Thymus (tissue), 14 donors: ENCODE measurements at places on chromosomes 3 and 15. TPM values are rescaled to one million over a fixed set of nuclear protein-coding genes. Genes with fewer than 3 reads are reported as not detected.

GRCh38 chr3:143896486-143896885 is 48.2 kb upstream of the SLC9A9 start:
- DNase-seq, result no peak
- H3K4me1 ChIP-seq, result peaks cover 3% of the 10 kb centered on the region
- H3K27me3 ChIP-seq, result no peaks in the 10 kb centered on the region
- no peaks in the 10 kb centered on the region for H3K36me3 ChIP-seq
- no peak overlapping the region for H3K27ac ChIP-seq

- no peaks in the 10 kb centered on the region for H3K36me3 ChIP-seq
- H3K27me3 ChIP-seq, result no peaks in the 10 kb centered on the region
- H3K27ac ChIP-seq, result no peak overlapping the region
- no peaks in the 10 kb centered on the region for H3K4me1 ChIP-seq
- DNase-seq, result no peak
Measured at GRCh38 chr3:65778968-65779367, 259.8 kb downstream of the MAGI1 start.

DNA sequence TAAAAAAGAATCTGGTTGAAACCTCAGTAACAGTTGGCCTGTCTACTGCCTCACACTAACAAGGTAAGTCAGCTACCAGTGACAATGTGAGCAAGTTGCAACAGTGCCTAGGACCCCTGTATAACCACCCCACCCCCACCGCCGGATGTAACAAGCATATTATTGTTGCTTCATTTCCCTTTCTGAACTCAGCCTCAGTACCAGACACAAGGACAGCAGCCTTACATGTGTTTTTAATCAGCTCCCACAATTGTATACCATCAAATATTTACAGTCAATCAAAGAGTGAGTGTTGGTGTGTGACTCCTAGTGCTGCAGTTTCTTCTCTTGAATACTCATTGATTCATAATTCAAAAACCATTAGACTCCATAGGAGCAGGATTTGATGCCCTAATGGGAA is 96.4 kb downstream of the PYDC2 start:
- DNase-seq, result no peak
- no peaks in the 10 kb centered on the region for H3K4me1 ChIP-seq
- H3K4me3 ChIP-seq, result no peak overlapping the region
- no peaks in the 10 kb centered on the region for H3K27me3 ChIP-seq
- H3K27ac ChIP-seq, result no peak overlapping the region
- no peaks in the 10 kb centered on the region for H3K36me3 ChIP-seq

DNA sequence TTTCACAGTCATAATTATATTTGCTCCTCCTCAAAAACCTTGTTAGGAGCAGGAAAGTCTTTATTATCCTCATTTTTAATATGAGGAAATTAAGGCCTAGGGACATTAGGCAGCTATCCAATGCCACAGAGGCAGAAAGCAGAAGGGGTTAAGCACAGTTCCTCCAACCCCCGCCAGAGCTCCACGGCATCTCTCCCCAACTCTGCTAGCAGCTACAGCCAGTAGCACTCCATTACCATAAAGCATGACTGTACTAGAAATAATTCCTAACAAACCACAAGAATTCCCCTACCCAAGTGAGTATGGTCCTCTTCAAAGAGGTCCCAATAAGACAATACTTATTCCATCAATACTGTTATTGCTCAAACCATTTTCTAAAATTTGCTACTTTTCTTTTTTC is 9.8 kb downstream of the HEG1 start:
- H3K4me3 ChIP-seq, result no peak overlapping the region
- H3K27me3 ChIP-seq, result no peaks in the 10 kb centered on the region
- peaks cover 10% of the 10 kb centered on the region for H3K4me1 ChIP-seq
- H3K36me3 ChIP-seq, result no peaks in the 10 kb centered on the region
- H3K27ac ChIP-seq, result no peak overlapping the region
- DNase-seq, result no peak

- H3K4me3 ChIP-seq, result no peak overlapping the region
- H3K27ac ChIP-seq, result no peak overlapping the region
- H3K4me1 ChIP-seq, result peaks cover 16% of the 10 kb centered on the region
- no peak for DNase-seq
- H3K27me3 ChIP-seq, result no peaks in the 10 kb centered on the region
Measured at GRCh38 chr3:11610700-11611275, 32.9 kb downstream of the VGLL4 start.

- H3K27ac ChIP-seq, result no peak overlapping the region
- DNase-seq, result no peak
- H3K4me3 ChIP-seq, result no peak overlapping the region
- H3K36me3 ChIP-seq, result no peaks in the 10 kb centered on the region
- no peaks in the 10 kb centered on the region for H3K27me3 ChIP-seq
Measured at GRCh38 chr3:184680385-184681345, 31.2 kb downstream of the MAGEF1 start.

DNA sequence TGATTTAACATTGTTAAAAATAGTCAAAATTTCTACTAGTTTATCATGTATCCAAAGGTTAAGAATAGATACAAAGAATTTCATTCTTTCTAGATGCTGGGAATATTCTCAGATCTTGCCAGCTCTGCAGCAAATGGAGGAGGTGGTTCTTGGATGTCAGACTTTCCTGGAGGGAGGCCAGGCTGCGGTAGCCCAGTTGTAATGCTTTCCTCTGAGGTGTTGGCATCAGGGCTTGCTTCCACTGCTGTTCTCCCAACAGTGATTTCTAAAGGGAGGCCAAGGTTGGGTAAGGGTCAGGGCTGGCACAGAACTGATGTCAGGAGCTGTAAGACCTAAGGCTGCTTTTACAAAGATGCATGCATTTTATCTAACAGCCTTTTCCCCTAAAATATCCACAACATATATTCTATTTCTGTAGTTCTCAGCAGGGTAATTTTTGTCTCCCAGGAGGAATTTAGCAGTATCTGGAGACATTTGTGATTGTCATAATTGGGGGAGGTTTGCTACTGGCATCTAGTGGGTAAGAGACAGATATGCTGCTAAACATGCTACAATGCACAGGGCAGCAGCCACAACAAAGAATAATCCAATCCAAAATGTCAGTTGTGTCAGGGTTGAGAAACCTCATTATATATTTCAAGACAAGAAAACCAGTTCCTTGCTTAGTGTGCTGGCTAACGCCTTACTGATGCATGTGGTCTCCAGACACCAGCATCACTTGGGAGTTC is 42.0 kb upstream of the SPTSSB start:
- DNase-seq, result no peak
- H3K4me3 ChIP-seq, result no peak overlapping the region
- H3K27me3 ChIP-seq, result no peaks in the 10 kb centered on the region
- H3K4me1 ChIP-seq, result no peaks in the 10 kb centered on the region
- H3K27ac ChIP-seq, result no peak overlapping the region

DNA sequence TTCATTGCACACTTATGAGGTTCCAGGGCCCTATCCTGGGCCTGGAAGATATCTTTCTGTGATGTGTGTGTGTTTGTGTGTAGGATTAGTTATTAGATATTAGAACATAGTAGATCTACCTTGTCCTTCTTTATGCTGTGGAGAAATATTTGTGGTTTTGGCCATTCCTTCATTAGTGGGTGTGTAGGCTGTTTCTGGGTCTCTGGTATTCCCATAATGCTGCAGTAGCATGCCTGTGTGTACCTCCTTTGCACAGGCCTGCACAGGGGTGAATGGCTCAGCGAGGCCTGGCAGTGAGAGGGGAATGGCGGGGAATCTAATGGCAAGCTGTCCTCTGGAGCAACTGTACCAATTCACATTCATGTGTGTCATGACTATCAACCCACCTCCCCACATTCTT is 125.8 kb upstream of the MRPS22 start:
- no peak overlapping the region for H3K4me3 ChIP-seq
- no peaks in the 10 kb centered on the region for H3K36me3 ChIP-seq
- H3K27me3 ChIP-seq, result no peaks in the 10 kb centered on the region

DNA sequence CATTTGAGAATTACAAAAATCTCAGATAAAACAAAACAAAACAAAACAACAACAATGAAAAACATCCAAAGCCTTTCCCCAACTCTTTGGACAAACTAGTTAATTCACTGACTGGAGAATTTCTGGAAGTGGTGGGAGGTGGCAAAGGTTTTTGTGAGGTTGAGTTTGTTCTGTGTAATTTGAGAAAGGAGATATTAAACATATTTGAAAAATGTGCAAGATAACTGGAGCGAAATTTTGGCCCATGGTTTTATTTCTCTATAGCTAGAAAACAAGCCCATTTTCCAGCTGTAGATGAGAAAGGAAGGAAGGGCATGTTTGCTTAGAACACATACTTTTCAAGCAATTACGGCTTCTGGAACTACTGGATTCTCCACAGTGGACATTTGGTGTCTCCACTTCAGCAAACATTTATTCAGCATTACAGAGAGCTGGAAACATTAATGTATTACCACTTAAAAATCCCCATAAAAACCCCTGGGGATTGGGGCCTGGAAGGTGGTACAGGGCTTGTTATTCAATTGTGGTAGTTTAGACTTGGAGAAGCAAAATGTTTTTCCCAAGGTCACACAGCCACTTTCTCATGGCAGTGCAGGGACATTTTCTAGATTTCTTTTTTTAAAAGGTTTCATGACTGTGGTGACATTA is 135.8 kb downstream of the THSD4 start:
- H3K27ac ChIP-seq, result no peak overlapping the region
- no peak overlapping the region for H3K4me3 ChIP-seq
- no peaks in the 10 kb centered on the region for H3K36me3 ChIP-seq

DNA sequence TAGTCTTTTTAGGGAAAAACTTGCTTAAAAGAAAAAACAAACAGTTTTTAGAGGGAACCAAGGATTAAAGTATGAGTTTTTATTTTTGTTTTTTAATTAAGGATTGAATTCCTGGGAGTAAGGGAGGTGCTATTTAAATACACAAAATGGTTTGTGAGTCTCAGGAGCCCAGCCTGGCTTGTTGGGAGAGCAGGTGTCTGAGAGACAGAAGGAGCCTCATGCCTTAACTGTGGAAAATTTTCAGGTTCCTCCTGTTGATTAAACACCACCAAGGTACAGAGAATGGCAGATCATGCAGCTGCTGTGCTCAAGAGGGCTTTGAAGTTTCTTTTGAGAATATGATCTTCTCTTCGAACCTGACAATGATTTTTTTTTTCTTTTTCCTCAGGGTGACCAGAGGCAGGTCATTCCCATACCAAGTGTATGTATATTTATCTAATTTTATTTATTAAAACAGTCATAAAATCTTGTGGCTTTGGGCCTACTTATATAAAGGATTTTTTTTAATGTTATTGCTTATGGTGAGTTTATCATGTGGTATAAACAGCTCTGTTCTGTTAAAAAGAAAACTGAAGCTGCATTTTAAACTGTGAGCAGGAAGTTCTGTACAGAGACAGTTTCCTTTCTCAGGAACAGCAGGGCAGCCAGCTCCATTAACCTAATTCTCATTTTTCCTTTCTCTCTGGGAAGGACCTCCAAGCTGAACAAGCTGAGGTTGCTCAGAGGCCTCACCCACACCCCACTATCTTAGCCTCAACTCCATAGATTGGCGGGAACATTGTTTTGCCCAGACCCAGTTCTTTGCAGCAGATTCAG is 33.7 kb upstream of the VILL start:
- no peaks in the 10 kb centered on the region for H3K27me3 ChIP-seq
- no peak for DNase-seq
- no peaks in the 10 kb centered on the region for H3K36me3 ChIP-seq
- H3K4me3 ChIP-seq, result no peak overlapping the region

GRCh38 chr3:140424211-140424610 is 253.7 kb upstream of the TRIM42 start:
- no peak overlapping the region for H3K27ac ChIP-seq
- H3K27me3 ChIP-seq, result no peaks in the 10 kb centered on the region
- no peaks in the 10 kb centered on the region for H3K4me1 ChIP-seq

DNA sequence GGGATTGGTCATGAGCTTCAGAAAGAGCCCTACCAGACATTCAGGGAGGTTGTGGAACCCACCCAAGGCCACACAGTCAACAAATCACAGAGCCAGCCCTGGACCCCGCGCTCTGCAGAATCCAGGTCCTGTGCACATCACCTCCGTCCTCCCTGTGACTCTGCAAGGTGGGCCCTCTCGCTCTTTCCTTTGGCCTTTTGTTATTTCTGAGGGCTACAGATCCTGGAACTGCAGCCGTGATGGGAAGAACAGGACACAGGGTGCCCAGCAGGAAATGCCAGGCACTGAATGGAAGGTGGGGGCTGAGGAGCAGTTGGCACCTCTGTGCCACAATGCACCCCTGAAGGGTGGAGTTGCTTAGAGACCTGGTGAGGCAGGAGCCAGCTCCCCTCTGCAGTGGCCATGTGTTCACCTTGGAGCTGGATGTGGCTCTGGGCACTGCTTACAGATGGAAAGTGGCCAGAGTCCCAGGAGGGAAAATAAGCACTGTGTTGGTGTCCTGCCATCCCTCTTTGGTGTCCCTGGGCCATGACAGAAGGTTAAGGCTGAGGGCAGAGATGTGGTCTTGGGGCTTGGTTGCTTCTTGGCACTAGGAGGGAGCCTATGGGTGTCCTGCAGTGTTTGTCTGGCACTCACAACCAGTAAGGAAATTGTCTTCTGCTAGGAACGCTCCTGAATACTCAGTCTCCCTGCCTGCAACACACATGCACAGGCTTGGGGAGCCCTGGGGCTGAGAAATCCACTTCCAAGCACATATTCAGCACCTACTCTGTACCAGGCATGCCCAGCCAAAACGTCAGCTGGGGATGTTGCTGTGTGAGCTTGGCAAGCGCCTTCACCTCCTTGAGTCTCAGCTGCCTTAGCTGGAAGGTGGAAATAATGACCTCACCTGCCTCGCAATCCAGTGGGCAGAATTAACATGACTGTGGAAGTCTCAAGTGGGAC is 98.0 kb upstream of the SLC6A6 start:
- H3K36me3 ChIP-seq, result no peaks in the 10 kb centered on the region
- no peak for DNase-seq
- H3K4me3 ChIP-seq, result no peak overlapping the region

DNA sequence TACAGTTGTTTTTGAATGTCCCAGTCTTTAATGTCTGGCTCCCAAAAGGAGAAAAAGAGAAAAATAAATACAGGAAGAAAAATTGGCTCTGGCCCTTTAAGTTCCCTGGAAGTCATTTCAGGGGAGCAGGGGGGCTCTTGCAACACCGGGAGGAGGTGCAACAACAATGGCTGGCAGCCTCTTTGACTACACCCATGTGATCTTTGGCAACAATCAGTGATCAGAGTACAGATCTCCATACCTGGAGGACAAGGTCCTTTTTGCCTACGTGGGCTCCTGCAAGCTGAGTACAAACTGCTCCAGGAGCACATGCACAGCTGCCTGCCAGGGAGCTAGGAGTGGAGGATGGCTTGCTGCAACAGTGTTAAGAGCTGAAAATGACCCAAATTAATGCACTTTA is 63.9 kb downstream of the GLCE start:
- H3K4me3 ChIP-seq, result no peak overlapping the region
- no peak for DNase-seq
- no peaks in the 10 kb centered on the region for H3K36me3 ChIP-seq
- H3K27ac ChIP-seq, result no peak overlapping the region

- H3K27me3 ChIP-seq, result no peaks in the 10 kb centered on the region
- DNase-seq, result no peak
- H3K4me1 ChIP-seq, result no peaks in the 10 kb centered on the region
Measured at GRCh38 chr3:171770689-171771620, 39.3 kb downstream of the PLD1 start.

TEX55 gene
- total RNA-seq, result not detected

CAMK2N2 gene
- not detected for total RNA-seq

B3GNT5 gene
- total RNA-seq, result 1.7 TPM

C2CD4A gene
- 0.66 TPM for total RNA-seq

EFCC1 gene
- total RNA-seq, result 1.0 TPM

C3orf22 gene
- total RNA-seq, result not detected

RMDN3 gene
- 15.0 TPM for total RNA-seq

ELL3 gene
- 3.2 TPM for total RNA-seq

WDR49 gene
- total RNA-seq, result 0.90 TPM

ABHD6 gene
- 5.4 TPM for total RNA-seq

OIP5 gene
- total RNA-seq, result 19.5 TPM

B3GALNT1 gene
- total RNA-seq, result 4.6 TPM

ECE2 gene
- total RNA-seq, result not detected

UBAP1L gene
- 0.61 TPM for total RNA-seq

TMEM45A gene
- total RNA-seq, result 2.6 TPM
